ENCODE measurements at places on chromosomes 13 and 19.
A peak's percentile ranks its signal among the peaks of the same experiment; 100 is the strongest.

DNA sequence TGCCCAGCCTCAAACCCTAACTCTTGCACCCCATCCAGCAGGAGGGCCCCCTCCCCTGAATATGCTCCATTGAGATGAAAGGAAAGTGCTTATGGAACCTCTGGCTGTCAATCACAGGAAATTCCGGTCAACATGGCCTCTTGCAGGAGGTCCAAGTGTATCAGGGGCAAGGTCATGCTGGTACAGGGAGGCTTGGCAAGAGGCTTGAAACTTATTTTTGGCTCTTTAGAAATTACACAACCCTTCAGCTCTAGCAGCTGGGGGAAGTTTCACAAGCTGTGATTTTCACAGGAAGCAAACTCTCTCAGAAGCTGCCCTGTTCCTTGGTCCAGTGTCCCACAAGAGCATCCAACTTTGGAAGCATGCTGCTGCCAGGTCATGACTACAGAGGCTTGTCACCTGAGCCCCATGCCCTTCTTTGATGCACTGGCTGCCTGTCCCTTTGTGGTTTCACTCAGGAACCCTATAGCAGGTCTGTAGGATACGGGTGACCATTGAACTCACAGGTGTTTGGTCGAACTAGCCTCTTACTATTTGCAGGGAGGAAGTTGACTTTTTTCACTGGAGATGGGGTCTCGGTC is 8.4 kb downstream of the ASF1B start:
- no peak for DNase-seq

DNA sequence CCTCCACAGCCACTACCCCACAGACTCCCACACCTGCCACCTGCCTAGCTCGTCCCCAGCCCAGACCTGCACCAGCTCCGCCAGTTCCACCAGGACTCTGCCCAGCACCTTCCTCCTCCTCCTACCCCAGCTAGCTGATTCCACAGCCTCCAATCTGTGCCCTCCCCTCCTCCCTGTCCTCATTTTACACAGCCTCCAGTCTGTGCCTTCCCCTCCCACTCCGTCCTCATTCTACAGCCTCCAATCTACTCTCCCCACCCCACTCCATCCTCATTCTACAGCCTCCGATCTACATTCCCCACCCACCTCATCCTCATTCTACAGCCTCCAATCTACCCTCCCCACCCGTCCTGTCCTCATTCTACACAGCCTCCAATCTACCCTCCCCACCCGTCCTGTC is 7.3 kb downstream of the MYDGF start:
- DNase-seq: no peak

DNA sequence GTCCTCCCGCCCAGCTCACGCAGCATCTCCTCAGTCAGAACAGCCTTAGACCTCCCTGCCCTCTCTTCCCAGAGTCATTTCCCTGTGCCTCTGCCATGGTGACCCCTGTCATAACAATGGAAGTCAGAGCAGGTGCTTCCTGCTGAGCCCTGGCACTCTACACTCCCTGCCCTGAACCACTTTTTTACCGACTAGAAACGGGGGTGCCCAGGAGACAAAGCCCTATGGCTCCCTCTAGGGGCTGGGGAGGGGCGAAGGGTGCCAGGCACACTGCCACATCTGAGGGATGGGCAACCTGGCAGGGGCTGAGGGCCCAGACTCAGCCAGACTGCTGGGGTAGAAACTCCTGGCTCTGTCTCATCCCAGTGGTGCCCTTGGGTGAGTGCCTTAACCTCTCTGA is 16.4 kb downstream of the ZNF574 start:
- DNase-seq: no peak

GRCh38 chr13:37429976-37430375 is 168.6 kb downstream of the POSTN start:
- no peak for DNase-seq

GRCh38 chr13:113152691-113152983 is 5.8 kb upstream of the PROZ start:
- DNase-seq: no peak

DNA sequence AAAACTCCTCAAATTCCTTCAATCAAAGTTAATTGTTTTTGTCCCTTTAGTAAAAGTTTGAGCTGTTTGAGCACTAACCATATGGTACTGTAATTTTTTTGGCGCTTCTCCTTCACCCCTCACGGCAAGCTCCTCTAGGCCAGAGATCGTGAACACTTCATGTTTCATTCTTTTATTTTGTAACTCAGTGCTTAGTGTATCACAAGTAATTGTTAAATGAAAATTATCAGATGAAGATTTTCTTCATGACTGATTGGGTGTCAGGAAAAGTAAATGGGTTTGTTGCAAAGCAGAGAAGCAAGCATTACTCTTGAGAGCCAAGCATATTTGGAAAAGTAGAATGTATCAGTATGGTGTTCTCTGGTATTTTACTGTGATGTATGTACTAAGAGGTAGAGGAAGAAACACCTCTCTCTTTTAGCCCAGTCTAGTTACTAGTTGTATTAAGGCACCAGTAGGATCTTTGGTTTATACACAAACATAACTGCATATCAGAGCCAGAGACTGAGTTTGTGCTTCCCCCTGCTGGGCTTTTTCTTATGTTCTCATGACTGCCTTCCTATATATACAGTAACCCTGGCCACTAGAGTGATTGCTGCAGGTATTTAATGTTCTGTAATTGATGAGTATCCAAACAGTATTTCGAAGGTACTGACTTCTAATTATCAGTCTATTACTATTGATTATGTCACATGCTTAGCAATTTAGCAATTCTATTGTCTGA is 202.3 kb upstream of the KLHL1 start:
- peak; percentile 10 for DNase-seq

DNA sequence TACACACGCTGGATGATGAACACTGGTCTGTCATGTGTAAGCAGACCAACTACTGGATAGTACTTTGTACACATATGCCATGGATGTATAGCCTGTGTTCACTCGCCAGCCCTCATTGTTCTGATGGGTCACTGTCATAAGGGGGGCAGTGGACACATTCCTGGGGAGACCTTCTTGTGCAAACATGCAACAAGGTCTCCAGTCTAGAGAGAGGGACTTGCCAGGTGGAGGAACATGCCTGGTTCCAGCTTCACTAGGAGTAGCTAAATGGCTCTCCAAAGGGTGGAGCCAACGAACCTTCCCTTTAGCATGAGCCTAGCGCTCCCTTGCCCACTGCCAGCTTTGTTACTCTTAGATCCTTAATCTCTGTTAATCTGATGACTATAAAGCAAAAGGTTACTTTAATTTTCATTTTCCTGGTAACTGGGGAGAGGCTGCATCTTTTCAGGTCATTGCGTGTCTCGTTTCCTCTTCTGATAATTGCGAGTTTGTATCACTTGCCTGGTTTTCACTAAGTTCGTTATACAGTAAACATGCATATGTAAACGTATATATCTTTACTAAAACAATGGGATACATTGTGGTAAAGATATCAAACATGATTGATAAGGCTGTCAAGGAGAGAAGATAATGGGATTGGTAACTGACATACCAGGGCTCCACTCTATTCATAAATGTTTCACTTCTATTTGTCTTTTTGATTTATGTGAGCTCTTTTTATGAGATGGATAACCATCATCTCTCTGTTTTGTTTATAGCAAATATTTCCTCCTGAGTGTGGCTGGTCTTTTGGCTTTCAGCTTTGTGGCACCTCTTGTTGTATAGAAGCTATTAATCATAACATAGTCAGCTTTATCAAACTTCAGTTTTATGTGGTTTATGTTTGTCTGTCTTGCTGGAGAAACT is 235.2 kb upstream of the SGCG start:
- no peak for DNase-seq

GRCh38 chr13:59834801-59835200 is 328.9 kb downstream of the DIAPH3 start:
- no peak for DNase-seq

- no peak for DNase-seq
Measured at GRCh38 chr13:44275381-44275780, 98.2 kb upstream of the SERP2 start.

DNA sequence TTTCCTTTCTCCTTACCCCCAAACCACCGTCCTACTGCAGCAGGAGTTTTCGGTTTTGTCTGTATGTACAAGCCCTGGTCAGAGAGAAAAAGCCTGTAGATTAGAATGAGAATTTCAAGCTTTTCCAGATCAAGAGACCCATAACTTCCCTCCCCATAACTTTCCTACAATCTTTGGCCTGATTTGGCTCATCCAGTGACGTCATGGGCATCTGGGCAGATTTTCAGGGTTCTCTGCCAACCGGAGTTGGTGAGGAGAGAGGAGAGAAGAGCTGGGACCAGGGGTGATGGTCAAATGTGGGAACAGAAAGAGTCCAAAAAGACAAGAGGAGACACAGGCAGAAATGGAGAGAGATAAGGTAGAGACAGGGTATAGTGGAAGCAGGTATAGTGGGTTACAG is 10.5 kb downstream of the IZUMO2 start:
- no peak for DNase-seq
